ENCODE measurements at places on chromosomes 1 and 21.

GRCh38 chr1:185441605-185442004 is 124.6 kb upstream of the IVNS1ABP start:
- no peak for DNase-seq

- DNase-seq, result peak; percentile 66
Measured at GRCh38 chr21:37642493-37642892, 273.8 kb downstream of the KCNJ6 start.

DNA sequence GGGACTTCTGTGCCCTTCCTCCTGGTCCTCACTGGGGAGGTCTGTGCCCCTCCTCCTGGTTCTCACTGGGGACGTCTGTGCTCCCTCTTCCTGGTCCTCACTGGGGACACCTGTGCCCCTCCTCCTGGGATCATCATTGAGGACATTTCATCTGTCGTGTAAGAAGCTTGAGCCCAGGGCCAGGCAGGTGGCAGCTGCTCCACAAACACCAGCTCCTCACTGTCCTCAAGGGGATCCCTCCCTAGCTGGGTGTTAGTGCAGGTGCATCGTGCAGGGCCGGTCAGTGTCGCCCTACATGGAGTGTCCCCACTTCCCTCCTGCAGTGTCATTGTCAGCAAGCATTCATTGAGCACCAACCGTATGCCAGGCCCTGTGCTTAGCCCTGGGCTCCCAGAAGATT is 312.7 kb downstream of the PTPRU start:
- no peak for DNase-seq

DNA sequence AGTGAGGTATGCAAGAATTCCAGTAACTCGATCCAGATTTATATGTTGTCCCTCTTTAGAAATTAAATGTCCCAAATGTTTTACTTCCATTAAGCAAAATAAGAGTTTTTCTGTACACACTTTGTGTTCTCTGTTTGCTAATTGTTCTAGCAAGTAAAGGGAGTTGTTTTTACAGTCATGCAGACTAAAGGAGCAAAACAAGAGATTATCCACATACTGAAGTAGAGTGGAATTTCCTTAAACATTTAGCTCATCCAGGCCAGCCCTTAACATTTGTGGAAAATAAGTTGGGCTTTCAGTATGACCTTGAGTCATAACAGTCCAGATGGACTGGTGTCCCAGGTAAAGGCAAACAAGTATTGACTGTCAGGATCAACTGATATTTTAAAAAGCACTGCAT is 44.1 kb upstream of the TINAGL1 start:
- no peak for DNase-seq

- DNase-seq, result no peak
Measured at GRCh38 chr1:64844609-64845008, 99.7 kb downstream of the RAVER2 start.

GRCh38 chr1:156574039-156574633 is 1.8 kb upstream of the IQGAP3 start:
- no peak for DNase-seq

- DNase-seq, result no peak
Measured at GRCh38 chr1:89918127-89918793, 76.7 kb upstream of the ZNF326 start.

GRCh38 chr1:4119516-4120220 is 219.6 kb upstream of the C1orf174 start:
- no peak for DNase-seq

GRCh38 chr1:8493916-8494540 is 176.1 kb downstream of the SLC45A1 start:
- DNase-seq, result no peak

DNA sequence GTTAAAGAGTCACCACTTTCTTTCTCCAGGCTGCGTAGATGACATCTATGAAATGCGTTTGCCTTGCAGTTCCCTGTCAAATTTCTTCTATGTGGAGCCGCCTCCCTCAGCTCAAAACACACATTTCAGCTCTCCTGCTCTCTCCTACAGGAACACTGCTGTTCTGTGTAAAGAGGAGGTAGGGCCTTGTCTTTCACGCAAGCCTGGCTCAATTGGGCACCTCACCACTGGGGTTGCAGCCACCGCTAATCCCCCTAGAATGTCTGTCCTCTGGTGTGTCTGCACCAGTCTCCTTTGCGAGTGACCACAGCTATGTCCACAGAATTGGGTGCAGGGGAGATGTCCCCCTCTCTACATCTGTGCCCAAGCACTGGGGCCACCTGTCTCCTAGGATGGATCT is 31.8 kb upstream of the CFHR4 start:
- DNase-seq, result no peak

GRCh38 chr1:243892456-243892855 is 42.4 kb upstream of the AKT3 start:
- DNase-seq, result no peak

DNA sequence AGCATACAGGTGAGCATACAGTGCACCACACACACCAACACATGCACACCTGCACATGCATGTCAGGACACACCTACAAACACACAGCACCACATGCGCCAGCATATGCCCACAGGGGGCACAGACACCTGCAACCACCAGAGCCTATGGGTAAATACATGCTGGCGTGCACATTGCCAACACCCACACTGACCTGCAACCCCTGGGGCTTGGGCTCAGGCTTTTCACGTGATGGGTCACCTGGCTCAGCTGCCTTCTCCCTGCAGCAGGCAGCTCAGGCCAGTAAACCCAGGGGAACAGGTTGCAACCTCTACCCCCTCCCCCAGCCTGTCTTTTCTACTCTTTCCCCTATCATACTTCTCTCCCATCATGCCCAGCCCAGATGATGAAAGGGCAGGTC is 8.1 kb downstream of the CD247 start:
- DNase-seq, result no peak

GRCh38 chr1:171716616-171717015 is 25.2 kb downstream of the VAMP4 start:
- DNase-seq, result no peak

DNA sequence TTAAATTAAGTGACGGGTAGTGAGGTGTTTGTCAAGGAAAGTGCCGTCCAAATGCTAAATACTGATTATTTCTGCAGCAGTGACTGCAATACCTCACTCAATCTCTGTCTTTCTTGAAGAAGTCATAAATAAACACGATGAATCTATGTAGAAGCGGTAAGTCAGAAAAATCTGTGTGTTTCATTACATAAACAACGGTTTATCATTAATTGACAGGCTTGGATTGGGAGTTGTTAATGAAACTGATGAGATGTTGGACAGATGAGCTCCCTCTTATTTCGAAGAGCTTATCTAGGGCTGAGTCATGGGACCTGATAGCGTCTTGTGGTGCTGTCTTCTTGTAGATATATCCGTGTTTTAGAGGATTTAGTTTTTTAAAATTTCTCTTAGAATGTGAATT is 92.2 kb upstream of the SAMD11 start:
- no peak for DNase-seq

- no peak for DNase-seq
Measured at GRCh38 chr1:115166531-115167091, 77.3 kb upstream of the TSPAN2 start.

DNA sequence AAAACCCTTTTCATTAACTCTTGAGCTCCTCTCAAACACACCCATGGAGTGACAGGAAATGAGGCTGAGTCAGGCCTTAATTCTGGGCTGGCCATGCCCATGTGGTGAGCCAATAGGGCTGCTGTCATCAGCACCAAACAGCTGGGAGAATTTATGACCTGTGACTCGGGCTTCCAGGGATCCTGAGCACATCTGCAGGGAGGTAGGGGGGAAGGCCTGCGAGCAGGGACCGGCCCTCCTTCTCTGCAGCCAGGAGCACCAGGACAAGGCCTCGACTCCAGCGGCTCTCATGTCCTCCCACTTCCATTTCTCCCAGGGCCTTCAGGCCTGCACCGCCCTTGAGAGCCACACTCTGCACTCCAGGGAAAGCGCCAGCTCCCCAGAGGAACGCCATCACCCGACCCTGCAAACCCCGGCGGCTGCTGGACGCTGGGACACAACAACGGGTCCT is 14.6 kb downstream of the RIPK4 start:
- DNase-seq, result no peak

DNA sequence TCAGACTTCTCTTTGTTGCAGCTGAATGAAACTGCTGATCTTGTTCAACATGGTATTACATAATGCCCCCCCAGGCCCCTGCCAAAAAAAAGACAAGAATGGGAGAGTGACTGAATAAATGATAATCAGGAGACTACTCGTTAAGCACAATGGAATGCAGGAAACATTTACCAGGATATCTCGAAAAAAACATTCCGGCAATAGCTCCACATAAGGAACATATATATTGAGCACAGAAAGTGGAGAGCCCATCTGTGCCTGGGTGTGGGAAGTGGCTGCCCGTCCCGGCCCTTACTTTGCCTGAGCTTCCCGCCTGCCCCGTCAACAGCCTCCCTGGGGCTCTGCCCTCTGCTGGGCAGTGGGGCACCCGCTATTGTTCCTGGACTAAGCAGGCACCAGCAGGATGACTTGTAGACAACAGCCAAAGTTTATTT is 13.3 kb downstream of the TRIM11 start:
- DNase-seq, result no peak

DNA sequence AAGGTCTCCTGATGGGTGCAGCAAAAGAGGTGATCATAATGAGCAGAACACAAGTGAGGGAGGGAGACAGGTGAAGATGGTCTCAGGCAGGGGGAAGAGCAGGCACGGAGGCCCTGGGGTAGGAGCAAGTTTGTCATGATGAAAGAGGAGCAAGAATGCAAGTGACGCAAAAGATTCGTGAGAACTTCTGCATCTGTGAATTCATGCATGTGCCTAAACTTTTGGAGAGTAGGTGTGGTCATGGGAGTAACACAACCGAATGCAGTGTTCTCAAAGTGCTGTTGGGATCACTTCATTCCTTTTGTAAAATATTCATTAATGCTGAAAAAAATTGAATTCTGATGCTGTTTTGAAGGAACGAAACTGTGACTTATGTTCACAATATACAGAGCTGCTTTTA is 47.3 kb upstream of the ZP4 start:
- DNase-seq, result no peak

- no peak for DNase-seq
Measured at GRCh38 chr21:32279377-32279680, 480 bp upstream of the MIS18A start.

DNA sequence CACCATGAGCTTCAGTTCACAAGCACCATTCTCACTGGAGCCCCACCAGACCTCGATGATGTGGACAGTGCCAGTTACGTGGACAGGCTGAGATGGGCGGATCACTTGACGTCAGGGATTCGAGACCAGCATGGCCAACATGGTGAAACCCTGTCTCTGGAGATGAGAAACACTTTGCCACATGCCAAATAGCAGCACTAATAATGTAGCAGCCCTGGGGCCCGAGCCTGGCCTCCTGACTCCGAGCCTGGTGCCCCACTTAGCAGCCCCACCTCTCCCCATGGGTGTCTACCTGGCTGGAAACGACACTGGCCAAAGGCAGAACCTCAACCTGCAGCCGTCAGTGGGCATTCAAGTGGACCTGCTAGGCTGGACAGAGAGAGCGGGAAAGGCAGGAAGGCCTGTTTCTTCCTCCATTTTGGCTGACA is 129.1 kb downstream of the TOMM20 start:
- DNase-seq, result no peak

DNA sequence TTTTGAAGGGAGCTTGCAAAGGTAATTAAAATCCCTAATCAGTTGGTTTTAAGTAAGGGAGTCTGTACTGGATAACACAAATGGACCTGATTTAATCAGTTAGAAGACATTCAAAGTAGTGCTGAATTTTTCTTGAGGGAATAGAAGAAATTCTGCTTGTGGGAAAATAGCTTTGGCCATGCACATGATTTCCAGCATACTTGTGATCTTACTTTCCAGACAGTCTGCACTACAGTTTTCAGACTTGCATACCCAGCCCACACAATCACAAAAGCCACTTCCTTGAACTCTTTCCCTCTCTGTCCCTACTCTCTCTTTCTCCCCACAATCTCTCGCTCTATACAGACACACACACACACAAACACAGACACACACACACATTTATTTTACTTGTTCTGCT is 852.1 kb downstream of the PLA2G4A start:
- DNase-seq, result no peak

GRCh38 chr1:240562111-240562590 is 49.8 kb downstream of the GREM2 start:
- DNase-seq, result no peak

DNA sequence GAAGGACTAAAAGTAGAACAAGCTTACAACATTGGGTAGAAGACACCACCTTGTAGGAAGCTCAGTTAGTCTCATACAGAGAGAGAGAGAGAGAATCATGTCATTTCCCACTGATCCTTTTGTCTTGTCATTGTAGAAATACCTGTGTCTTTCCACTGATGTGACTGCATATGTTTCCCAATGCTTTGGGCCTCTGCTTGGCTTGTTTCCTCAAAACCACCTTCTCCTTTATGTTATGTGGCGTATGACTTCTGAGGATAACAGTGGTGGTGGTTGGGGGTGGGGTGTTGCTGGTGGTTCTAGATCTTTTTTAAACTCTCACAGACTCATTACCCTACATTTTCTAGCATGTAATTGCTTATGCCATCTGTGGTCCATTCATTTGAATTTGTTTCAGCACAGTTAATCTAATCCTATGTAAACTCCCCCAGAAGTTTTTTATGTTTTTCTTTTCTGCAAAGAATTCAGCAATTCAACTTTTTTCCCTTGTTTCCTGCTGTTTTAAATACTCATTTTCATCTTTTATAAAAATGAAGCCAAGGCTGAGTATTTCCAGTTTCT is 9.3 kb downstream of the RGL1 start:
- DNase-seq, result no peak

DNA sequence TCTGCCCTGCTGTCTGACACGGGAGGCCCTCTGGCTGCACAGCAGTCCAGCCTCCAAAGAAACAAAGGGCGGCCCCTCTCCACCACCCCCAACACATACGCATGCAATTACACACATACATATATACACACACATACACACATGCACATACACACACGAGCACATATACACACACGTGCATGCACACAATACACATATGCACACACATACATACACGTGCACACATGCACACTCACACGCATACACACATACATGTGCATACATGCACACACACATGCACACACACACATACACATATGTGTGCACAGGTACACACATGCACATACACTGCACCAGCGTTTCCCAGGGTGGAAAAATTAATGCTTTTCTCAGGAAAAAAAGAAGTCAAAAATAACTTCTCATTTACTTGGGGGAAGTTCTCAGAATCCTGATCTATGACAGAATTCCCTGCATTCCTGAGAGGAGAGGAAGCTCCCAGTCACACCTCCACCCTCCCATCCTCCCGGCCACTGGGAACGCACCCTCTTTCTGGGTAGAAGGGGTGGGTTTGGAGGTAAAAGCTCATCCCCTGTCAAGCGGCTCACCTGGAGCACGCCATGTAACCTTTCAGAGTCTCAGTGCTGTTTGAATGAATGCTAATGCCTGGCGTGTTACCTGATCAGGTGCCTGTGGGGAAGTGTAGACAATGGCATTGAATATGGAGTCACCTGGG is 33.1 kb upstream of the KLHDC7A start:
- DNase-seq, result no peak

- DNase-seq, result no peak
Measured at GRCh38 chr1:167826127-167826526, 87.8 kb downstream of the ADCY10 start.
